ENCODE measurements at places on chromosomes 16 and 17.

GRCh38 chr17:66169839-66170238 lies 22.1 kb downstream of the CEP112 start:
- DNase-seq = peak; percentile 22

- DNase-seq = no peak
Observed at GRCh38 chr17:3448059-3448665, 14.5 kb upstream of the OR1E2 start.

- no peak for DNase-seq
Observed at GRCh38 chr16:11535494-11535893, 51.2 kb downstream of the LITAF start.

DNA sequence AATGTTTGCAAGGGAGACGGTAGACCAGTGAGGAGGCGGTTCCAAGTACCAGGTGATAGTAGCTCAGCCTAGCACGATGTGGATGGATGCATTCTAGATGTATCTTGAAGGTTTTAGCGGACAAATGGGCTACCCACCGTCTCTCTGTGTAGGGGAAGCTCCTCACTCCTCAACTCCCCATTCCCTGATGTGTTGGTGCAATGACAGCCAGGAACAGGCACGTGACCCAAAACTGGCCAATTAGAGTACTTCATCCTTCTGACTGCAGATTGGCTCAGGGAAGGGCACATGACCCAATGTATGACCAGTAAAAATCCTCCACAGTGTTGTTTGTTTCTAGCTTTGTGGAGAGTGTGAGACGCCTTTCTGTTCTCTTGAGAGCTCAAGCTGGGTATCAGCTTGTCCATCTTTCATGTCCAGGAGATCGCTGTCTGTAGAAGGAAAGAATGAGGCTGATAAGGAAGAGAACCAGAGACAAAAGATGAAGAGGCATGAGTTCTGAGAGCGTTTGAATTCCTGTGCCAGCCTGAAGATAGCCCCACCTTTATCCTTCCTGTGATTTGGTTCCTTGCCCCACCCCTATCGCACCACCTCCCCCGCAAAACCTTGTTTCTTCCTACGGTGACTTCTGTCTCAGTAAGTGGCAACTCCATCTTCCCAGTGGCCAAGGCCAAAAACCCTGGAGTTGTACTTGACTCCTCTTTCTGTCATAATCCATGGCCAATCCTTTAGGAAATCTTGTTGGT lies 2.3 kb upstream of the BORCS6 start:
- peak; percentile 98 for DNase-seq

- no peak for DNase-seq
Observed at GRCh38 chr17:17348872-17349723, 45.9 kb downstream of the NT5M start.

DNA sequence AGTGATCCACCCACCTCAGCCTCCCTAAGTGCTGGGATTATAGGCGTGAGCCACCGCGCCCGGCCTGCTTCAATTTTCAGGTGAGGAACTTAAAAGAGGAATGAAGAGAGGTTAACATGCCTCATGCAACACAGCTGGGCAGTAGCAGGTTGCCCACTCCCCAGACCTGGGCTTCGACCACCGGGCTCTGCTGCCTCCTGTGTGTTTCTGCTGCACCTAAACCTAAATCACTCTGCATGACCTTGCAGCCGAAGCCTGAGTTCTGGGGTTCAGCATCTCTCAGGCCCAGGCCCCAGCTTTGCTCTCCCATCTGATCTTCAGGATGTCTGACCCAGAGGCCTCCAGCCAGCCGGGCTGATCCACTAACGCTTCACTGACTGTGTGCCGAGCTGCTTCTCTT lies 112.6 kb downstream of the OR1D5 start:
- no peak for DNase-seq

GRCh38 chr17:540631-541030 lies 174.0 kb downstream of the VPS53 start:
- DNase-seq = no peak

- DNase-seq = peak; percentile 51
Observed at GRCh38 chr16:56789360-56789759, 59.4 kb downstream of the NUP93 start.

- no peak for DNase-seq
Observed at GRCh38 chr16:75617121-75617520, 6.0 kb downstream of the ADAT1 start.

DNA sequence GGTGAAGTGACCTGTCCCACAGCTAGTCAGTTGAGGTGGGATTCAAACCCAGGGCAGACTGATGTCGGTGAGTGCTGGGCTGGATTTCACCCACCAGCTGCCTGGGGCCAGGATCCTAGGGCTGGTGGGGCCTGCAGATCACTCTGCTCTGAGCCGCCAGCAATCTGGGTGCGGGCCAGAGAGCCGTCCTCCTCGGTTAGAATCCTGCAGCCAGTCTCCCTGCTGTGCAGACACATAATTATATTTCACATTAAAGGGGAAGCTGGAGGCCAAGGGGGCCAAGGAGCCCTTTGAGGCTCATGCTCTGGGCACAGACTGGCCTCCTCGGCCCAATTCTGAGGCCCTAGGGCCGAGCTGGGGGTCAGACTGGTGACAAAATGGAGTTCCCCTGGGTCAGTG lies 996 bp upstream of the KCNJ12 start:
- no peak for DNase-seq

DNA sequence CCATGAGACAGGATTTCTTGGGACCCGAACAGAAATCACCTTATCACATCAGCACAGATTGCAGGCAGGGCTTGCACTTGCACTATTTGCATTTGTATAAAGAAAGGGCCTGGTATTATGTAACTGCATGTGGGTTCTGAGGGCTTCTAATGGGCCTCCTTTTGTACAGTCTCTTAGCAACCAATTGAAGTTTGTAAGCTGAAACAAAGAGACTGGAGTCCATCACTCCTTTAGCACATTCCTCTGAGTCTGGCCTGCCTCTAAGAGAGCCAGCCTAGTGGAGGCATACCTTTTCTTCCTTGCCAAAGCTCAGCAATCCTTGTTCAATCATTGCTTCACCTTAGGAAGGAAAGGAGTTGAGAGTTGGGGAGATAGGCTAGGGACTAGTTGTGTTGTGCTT lies 387.1 kb downstream of the XYLT1 start:
- DNase-seq = no peak

DNA sequence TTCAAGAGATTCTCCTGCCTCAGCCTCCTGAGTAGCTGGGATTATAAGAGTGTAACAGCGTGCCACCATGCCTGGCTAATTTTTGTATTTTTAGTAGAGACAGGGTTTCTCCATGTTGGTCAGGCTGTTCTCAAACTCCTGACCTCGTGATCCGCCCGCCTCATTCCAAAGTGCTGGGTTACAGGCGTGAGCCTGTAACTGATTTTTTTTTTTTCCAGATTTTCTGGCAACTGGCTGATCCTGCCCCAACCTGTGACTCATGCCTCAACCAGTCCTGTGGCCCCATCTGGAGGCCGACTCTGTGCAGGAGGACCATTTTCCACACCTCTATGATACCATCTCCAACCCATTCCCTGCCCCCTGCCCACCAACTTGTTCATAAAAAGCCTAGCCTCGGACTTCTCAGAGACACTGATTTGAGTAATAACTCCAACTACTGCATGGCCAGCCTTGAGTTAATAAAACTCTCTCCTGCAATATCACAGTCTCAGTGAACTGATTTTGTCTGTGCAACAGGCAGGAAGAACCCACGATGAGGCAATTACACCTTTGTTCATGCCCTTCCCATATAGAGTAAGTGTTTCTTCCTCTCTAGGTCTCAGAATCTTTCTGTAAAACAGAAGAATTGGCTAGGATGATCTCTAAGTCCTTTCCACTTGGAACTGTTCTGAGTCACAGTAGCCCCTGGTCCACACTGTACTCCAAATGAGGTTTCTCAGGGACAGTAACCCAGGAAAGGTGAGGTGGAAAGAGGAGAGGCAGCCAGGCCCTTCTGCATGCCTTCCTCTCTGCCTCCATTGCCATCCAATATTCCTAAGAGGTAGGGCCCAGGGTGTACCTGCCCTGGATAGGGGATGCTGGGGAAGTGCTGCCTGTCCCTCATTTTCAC lies 8.8 kb upstream of the CNOT1 start:
- no peak for DNase-seq

DNA sequence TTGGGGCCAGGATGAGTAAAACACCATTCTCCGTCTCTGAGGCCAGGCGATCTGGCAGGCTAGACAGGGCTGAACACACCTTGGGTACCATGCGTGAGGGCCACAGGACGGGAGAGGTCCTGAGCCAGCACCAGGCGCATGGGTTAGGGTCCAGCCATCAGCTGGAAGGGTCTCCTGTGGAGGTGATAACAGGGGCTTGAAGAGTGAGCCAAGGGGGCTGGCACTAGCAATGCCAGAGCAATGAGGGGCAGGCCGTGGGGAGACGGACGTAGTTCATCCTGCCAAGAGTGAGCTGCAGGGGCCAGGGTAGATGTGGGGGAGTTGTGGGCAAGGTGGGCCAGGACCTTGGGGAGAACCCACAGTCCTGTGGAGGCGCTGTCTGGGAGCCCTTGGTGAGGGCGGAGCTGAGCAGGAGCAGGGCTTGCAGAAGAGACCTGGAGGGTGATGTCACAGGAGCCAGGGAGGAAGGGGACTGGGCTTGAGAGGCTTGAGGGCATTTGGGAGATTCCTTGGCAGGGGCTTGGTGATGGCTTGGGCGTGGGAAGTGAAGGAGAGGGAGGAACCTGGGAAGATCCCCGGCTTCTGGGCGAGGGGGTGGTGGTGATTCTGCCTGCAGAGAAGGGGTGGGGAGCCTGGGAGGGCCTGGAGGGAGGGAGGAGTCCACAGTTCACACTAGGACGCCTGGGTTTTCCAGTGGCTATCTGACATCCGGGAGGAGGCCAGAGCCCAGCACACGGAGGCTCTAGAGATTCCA lies 6.3 kb upstream of the NPTX1 start:
- no peak for DNase-seq

GRCh38 chr16:53984936-53985335 lies 281.0 kb downstream of the FTO start:
- no peak for DNase-seq

GRCh38 chr16:397736-398332 lies 835 bp downstream of the NME4 start:
- peak; percentile 57 for DNase-seq

GRCh38 chr16:9098377-9099090 lies 7.1 kb downstream of the HAPSTR1 start:
- DNase-seq = no peak

DNA sequence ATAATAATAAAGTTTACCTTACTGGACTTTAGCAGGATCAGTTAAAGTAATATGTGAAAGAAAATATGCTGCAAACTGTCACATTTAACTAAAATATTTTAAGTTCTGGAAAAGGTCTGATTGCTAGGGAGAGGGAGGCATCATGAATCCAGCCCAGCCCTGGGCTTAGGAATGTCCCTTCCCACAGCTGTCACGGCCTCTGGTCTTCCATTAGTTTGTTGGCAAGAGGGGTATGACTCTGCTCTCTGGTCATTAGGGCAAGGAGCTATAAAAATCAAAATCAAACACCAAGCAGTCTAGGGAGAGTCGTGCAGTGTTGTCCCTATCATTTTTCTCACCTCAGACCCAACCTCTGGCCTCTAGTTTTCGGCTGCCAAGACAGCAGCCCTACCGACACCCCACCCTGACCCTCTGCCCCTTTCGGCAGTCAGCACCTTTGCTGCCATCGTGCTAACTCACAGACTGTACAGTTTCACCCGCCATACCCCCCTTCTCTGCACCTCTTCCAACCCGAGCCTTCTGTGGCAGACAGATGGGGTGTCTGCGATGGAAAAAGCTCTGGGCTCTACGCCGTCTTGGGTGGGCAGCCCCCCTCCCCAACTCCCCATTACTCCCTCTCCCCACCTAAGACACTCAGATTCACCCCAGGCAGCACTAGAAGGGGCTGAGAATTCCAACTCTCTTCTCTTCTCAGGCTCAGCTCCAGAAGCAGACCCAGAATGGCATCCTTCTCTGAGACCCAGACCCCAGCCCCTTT lies 41.4 kb downstream of the NEUROD2 start:
- DNase-seq = no peak

DNA sequence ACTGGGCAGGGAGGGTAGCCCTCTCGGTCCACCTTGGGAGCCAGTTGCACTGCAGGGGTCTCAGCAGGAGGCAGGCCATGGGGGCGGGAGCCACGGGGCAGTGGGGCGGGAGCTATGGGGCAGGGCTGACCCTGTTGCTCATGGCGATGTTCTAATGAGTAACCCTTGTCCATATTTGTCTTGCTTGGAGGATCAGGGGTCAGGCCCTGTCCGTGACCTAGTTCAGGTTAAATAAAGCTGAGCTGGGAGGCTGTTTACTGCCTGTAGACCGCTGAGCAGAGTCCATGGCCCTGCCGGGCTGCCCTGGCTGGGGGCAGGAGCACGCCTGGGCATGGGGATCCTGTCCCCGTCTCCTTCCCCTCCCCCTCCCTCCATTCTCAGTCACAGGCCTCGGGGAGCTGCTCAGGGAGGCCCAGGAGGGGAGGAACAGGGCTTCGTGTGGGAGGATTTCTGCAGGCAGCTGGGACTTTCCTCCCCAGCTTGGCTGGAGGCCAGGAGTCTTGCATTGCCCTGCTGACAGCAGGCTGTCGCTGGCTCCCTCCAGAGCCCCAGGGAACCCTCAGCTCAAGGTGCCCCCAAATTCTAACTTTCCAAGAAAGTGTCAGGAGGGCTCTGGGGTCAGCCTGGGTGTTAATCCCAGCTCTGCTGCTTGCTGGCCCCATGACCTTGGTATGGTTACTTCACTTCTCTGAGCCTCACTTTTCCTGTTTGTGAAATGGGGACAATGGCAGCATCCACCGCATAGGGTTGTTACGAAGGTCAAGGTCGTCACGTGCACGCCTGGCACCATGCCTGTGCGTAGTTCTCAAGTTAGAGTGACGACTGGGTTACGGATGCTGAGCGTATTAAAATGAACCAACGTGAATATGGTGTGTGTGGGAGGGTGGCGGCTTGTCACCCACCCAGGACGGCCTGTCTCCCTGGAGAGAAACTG lies 6.1 kb upstream of the SERPINF2 start:
- DNase-seq = peak; percentile 71

DNA sequence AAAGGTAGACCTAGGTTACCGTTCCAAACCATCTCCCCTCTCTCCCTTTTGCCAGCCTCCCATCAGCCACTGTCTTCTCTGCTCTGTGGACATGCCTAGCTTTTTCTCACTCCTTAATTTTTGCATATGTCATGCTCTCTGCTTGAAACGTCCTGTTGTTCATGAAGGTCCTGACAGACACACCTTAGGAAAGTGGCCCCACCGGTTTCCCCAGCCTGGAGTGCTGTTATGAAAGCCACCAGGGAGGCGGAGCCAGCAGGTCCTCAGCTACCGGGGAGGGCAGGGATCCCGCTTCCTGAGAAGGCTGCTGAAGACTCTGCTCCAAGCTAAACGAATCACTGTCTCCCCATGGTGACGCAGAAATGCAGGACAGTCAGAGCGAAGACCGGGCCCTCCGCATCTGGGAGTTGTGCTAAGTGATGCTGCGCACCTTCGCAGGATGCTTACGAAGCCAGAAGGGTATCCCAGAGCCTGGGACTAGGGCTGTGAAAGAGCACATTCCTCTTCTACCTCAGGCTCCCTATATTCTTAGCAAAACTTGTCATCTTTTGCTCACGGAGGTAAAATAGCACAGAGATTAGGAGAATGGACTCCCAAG lies 2.3 kb upstream of the SLC16A11 start:
- peak; percentile 56 for DNase-seq

DNA sequence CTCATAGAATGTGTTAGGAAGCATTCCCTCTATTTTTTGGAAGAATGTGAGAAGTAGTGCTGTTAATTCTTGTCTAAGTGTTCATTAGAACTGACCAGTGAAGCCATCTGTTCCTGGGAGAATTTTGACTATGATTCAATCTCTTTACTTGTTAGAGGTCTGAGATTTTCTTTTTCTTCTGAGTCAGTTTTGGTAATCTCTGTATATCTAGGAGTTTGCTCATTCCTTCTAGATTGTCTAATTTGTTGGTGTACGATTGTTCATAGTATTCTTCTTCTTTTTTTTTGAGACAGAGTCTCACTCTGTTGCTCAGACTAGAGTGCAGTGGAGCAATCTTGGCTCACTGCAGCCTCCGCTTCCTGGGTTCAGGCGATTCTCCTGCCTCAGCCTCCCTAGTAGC lies 20.4 kb downstream of the NFATC3 start:
- DNase-seq = no peak

Measured in NCI-H82 (cell line).